ENCODE measurements at places on chromosomes 2 and 18.

GRCh38 chr2:216887138-216887537 is 27.3 kb upstream of the TNP1 start:
- no peak for DNase-seq

GRCh38 chr2:172834881-172835280 is 99.2 kb downstream of the RAPGEF4 start:
- no peak for DNase-seq

DNA sequence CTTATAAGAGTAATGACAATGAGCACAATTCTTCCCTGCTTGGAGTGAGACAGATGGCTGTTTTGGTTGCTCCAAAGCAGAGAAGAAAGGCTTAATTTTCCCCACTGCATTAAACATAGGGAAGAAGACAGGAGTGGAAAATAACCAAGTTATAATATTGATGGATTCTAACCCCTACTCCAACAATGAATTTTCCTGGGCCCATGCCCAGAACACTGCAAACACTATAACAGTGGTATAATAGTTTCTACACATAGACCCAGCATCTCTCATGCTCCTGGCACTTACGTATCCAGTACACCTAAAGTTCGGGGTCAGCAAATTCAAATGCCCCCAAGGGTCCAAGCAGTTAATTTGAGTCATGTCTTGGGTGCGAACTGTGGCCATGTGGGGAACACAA is 613.4 kb downstream of the PLCL1 start:
- DNase-seq: no peak

DNA sequence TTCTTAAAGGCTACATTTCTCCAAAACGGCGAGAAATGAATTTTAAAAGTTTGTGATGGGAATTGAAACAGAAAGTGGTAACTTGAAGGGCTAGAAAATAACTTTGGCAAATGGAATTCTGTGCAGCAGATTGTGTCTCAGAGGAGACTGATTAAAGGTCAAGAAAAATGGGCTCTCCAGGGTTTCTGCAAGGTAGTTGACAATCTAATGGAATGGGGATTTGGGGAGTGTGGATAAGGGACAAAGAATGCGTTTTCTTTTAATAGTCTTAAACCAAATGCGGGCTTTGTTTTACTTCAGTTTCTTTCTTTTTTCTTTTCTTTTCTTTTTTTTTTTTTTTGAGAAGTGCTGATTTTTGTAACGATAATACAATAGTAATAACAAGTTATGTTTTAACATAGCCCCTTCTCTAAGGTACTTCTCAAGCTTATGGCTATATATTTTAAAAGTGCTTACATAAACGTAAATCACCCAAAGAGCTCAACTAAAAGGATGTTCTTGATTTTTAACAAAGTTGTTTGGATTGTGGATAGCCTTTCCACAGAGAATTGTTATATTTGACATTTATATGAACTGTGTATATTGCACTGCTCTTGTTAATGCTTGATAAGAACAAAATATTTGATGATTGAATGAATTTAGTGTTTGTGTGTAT is 36.6 kb downstream of the CAMKMT start:
- DNase-seq: no peak

DNA sequence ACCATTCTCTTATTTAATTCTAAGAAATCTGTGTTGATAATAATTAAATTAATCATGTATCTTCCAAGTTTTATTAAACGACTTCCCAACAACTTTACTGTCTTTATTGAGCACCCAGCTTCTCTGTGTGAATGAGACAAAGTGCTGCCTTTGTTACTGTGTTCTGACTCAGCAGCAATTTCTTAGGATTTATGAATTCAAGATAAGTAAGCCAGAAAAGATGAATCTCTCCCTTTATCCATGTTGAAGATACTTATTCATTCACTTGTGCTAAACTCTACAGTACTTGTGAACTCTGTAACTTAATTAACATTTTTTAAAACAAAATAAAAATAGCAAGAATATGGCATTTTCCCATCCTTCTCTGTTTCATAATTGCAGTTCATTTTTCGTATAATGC is 1403.3 kb upstream of the DDX18 start:
- DNase-seq: no peak

DNA sequence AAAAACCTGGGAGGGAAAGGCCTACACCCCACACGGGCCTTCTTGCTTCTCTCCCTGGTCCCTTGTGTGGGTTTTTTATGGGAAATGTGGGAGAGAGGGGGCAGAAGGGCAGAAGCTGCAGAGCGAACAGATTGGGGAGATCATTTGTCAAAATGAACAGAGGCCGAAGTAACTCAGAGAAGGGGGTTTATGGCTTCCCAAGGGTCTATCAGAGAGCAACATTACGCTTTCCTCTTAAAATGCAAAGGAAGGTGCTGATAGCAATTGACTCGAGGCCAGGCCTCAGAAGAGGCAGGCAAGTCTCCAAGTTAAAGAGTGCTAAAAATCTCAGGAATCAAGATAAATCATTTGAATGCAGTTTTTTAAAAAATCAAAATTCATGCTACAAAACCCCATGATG is 101.5 kb downstream of the SGPP2 start:
- no peak for DNase-seq

DNA sequence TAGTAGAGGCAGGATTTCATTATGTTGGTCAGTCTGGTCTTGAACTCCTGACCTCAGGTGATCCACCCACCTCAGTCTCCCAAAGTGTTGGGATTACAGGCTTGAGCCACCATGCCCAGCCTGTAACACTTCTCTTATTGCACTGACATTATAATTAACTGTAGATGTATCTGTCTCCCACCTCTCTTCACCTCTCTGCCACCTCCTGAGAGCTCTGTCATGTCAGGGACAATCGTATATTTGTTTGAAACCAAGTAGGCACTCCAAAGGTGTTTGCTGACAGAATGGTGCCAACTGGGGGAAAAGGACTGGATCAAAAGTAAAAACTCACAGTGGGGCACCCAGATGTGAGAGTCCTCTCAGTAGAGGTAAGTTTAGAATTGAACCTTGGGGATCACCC is 17.3 kb upstream of the ME2 start:
- DNase-seq: no peak

GRCh38 chr2:127065299-127065939 is 41.5 kb downstream of the BIN1 start:
- DNase-seq: no peak

DNA sequence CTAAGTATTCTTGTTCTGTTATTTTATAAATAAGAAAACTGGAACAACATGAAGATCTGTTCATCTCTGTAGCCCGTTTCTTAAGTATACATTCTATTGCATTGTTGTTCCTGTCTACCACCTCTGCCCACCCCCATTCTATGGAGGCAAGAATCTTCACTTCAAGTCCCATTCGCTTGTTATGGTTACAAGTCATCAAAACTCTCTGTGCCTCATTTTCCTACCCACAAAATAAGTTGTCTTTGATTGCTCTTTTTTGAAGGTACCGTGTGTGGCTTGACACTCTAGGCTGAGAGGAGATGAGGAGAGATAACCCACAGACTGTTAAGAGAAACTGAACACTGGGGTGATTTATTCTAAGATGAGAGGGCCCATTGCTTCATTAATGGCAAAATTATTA is 2.9 kb upstream of the EVA1A start:
- DNase-seq: no peak

GRCh38 chr2:164368896-164369295 is 252.4 kb downstream of the GRB14 start:
- no peak for DNase-seq

- no peak for DNase-seq
Observed at GRCh38 chr18:3454365-3455089, 4.6 kb downstream of the TGIF1 start.

DNA sequence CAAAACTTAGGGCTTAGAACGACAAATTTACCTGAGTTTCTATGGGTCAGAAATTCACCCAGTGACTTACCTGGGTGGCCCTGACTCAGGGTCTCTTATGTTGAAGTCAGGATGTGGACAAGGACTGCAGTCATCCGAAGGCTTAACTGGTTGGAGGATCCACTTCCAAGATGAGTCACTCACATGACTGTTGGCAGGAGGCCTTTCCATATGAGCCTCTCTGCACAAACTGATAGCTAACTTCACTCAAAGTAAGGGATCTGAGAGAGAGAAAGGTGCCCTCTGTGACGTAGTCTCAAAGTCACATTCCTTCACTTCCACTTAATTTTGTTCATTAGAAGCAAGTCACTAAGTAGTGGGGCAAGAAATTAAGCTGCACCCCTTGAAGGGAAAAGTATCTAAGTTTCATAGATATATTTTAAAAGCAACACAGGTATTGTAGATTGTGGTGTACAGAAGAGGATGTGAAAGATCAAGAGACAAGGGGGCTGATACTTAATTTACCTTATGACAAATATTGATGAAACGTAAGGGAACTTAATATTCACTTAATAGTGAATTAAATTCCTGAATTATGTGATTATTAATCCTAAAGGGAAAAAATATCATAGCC is 48.4 kb downstream of the TANK start:
- DNase-seq: no peak

- DNase-seq: no peak
Observed at GRCh38 chr2:144510294-144510991, 9.5 kb downstream of the ZEB2 start.

- no peak for DNase-seq
Observed at GRCh38 chr2:206193671-206194357, 34.1 kb downstream of the EEF1B2 start.

- no peak for DNase-seq
Observed at GRCh38 chr2:228048838-228049490, 132.5 kb downstream of the SPHKAP start.

DNA sequence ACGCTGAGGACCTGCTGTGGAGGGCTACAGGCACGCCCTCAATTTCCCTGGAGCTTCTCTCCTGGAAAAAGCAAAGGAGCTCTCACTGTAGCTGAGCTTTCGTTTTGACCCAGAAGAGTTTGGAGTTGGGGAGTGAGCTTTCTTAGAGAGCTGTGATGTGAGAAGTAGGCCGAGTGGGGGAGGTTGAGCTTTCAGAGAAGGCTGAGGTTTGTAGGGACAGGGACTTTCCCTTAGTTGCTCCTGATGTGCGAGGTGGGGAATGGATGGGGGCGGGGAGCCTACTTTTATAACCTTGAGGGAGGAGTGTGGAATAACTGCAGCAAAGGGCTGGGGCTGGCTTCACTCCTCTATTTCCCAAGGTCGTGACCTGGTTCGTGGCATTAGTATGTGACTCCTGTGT is 47.1 kb downstream of the ZNF532 start:
- no peak for DNase-seq

- no peak for DNase-seq
Observed at GRCh38 chr2:226183550-226183949, 616.1 kb downstream of the IRS1 start.

GRCh38 chr18:68520406-68521075 is 194.4 kb downstream of the TMX3 start:
- DNase-seq: no peak

Data from activated CD8-positive, alpha-beta memory T cell treated with anti-CD3 and anti-CD28 coated beads for 1 hour (primary cell).